HepG2 (cell line): ENCODE measurements at places on chromosomes 5 and 9. TPM values are rescaled to one million over a fixed set of nuclear protein-coding genes. Genes with fewer than 3 reads are reported as not detected.

GRCh38 chr5:134864707-134865106 lies 9.5 kb upstream of the TXNDC15 start:
- DNase-seq, result no peak

- DNase-seq, result peak; percentile 23
Observed at GRCh38 chr5:76414788-76415187, 11.7 kb downstream of the IQGAP2 start.

- DNase-seq, result no peak
Observed at GRCh38 chr5:171405615-171406014, 13.8 kb upstream of the FGF18 start.

- DNase-seq, result no peak
Observed at GRCh38 chr5:124705577-124705976, 40.9 kb downstream of the ZNF608 start.

DNA sequence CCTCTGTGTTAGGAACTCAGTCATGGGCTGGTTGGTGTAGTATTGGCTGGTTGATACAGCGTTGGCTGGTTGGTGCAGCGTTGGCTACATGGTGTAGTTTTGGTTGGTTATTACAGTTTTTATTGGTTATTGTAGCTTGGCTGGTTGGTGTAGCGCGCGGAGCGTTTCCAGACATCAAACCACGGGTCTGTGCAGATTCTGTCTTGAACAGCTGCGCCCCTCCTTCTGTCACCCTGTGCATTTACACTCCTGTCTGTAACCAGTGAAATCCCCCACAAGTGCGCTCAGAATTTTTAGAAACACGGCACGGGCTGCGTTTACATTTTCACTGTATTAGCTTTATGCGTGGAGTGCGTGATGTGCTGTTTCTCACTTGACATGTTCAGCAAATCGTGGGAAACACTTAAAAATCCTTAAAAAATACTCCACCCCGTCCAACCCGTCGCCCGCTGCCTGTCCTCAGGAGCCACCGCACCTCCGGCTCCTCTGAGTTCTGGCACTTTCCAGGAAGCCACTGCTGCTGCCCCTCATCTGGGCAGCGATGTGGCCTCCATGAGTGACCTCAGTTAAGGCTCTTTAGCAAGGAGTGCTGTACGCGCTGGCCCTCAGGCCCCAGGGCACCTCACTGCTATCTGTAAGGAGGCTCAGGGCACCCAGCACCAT lies 20.8 kb downstream of the NKD2 start:
- no peak for DNase-seq

GRCh38 chr9:87615547-87616148 lies 110.3 kb upstream of the CTSL start:
- DNase-seq, result no peak

DNA sequence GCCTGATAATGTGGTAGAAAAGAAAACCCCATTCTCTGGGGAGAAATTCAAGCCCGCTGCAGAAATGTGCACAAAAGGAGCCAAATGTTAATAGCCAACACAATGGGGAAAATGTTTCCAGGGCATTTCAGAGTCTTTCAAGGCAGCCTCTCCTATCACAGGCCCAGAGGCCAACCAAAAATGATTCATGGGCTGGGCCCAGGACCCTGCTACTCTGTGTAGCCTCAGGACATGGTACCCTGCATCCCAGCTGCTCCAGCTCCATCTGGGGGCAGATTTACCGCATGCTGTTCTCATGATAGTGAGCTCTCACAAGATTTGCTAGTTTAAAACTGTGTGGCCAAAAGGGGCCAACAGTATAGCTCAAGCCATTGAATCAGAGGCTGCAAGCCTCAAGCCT lies 41.1 kb downstream of the RAPGEF6 start:
- no peak for DNase-seq

GRCh38 chr9:101639785-101640665 lies 45.3 kb upstream of the PPP3R2 start:
- DNase-seq, result no peak

- no peak for DNase-seq
Observed at GRCh38 chr5:160270704-160271103, 41.4 kb downstream of the FABP6 start.

DNA sequence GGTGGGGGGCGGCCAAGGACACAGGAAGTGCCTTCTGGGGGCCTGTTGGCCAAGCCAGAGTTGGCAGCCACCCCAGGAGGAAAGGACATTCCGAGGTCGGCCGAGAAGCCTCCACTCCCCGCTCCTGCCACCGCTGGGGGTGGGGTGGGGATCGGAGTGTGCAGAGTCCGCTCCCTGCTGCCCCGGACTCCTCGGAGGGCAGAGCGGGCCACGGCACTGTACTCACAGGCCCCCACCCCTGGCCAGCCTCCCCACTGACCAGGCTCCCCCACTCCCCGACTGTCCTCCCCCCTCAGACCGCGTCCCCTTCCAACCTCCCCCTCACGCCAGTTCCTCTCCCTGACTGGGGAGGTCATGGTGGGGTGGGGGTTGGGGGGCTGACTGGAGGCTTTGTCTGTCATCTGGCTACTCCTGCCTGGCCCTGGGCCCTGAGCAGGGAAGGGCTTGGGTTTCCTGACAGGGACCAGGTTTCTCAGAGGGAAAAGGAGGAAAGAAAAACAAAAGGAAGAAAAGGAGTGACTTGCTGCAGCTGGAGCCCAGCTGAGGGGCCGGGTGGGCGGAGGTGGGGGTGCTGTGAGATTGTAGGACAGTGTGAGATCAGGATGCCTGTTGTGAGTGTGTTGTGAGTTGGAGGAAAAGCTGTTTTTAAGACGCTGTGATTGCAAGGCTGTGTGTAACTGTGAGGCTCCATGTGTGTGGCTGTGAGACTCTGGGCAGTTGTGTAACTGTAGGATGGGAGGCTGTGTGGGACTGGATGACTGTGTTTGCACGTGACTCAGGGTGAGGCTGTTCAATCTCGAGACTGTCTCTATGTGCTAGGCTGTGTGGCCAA lies 29.7 kb downstream of the CNTFR start:
- DNase-seq, result peak; percentile 21

- DNase-seq, result no peak
Observed at GRCh38 chr5:174493530-174493929, 230.9 kb upstream of the MSX2 start.

DNA sequence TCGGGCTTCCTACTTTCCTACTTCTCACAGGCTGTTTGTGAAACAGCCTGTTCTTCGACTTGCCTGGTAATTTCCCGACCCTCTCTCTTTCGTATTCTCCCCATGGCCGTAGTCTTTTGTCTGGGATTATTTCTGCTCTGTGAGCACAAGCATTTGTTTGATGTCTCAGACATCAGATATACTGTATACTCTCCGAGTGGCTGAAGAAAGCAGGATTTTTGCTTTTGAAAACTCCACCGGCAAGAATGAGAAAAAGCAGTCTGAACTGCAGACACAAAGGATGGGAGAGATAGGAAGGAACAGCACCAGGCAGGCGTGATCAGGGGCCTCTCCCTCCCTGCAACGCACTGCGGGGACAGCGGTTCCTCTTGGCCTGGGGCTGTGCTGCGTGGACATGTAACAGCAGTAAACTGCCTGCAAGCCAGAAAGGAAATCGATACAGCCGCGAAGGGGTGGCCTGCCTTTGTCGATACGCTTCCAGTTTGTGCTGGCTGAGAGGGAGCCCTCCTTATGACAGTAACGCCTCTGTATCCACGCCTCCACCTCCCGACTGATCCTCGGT lies 313.9 kb upstream of the TLE4 start:
- no peak for DNase-seq

GRCh38 chr5:180343110-180343830 lies 9.9 kb downstream of the GFPT2 start:
- no peak for DNase-seq

Gene LSM11
- 7.2 and 9.9 TPM in 2 replicates for total RNA-seq

Gene SLC45A2
- total RNA-seq, result 0.22 TPM in 1 of 2 replicates, not detected in the other

Gene SPATA31E1
- not detected in 2 replicates for total RNA-seq

Gene FAF2
- total RNA-seq, result 21.5 and 34.3 TPM in 2 replicates

Gene PCDHGA11
- total RNA-seq, result 0.24 TPM in 1 of 2 replicates, not detected in the other

Gene GRXCR2
- total RNA-seq, result not detected in 2 replicates

Gene MYORG
- 14.3 and 22.4 TPM in 2 replicates for total RNA-seq

Gene GDNF
- 0.20 and 0.46 TPM in 2 replicates for total RNA-seq

Gene FUBP3
- 40.0 and 42.7 TPM in 2 replicates for total RNA-seq

Gene ATP10B
- total RNA-seq, result not detected in 2 replicates

Gene GHR
- not detected in 2 replicates for total RNA-seq
